CD14-positive monocyte (primary cell): ENCODE measurements at places on chromosomes 3 and 15. TPM values are rescaled to one million over a fixed set of nuclear protein-coding genes. Genes with fewer than 3 reads are reported as not detected.
A peak's percentile ranks its signal among the peaks of the same experiment; 100 is the strongest.

DNA sequence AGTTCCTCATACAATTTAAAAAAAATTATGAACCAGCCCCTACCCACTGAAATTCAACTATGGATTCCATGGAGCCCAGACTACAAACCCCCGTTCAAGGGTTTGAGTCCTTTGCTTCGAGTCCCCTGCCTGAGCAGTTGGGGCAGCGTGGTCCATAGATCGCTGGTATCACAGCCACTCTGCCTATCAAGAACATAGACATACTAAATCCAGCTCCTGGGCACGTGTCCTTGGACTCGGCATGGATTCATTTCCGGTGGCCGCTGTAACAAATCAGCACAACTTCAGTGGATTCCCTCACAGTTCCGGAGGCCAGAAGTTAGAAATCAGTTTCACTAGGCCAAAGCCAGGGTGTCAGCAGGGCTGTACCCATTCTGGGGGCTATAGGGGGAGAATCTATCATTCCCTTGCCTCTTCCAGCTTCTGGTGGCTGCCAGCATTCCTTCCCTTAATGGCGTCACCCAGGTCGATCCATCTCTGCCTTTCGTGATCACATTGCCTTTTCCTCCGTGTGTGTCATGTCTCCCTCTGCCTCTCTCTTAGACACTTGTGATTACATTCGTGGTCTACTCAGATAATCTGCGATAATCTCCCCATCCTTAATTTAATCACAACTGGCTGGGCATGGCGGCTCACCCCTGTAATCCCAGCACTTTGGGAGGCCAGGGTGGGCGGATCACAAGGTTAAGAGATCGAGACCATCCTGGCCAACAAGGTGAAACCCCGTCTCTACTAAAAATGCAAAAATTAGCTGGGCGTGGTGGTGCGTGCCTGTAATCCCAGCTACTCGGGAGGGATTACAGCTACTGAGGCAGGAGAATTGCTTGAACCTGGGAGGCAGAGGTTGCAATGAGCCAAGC is 4.6 kb upstream of the TMEM44 start:
- H3K4me3 ChIP-seq = no peak overlapping the region
- peaks cover 6% of the 10 kb centered on the region for H3K4me1 ChIP-seq
- no peak overlapping the region for H3K27ac ChIP-seq
- peaks cover 34% of the 10 kb centered on the region for H3K36me3 ChIP-seq

GRCh38 chr3:12154151-12154550 is 4.6 kb downstream of the TIMP4 start:
- no peaks in the 10 kb centered on the region for H3K36me3 ChIP-seq
- peaks cover 11% of the 10 kb centered on the region for H3K4me1 ChIP-seq
- H3K27me3 ChIP-seq = no peaks in the 10 kb centered on the region
- DNase-seq = no peak
- no peak overlapping the region for H3K4me3 ChIP-seq
- H3K27ac ChIP-seq = no peak overlapping the region

DNA sequence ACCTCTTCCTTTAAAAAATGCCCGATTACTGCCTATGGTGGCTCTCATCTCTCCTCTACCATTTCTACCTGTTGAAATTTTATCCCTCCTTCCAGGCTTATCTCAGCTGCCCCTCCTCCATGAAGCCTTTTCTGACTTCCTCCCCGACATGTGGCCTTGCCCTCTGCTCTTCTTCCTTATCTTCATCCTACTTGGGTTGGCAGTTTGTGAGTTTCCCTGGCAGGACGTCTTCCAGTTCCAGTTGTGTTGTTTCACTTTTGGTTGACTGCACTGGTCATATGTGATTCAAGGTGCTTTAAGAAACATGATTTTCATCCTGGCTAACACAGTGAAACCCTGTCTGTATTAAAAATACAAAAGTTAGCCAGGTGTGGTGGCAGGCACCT is 4.4 kb downstream of the DLL4 start:
- peaks cover 29% of the 10 kb centered on the region for H3K4me1 ChIP-seq
- no peak overlapping the region for H3K4me3 ChIP-seq
- peaks cover 30% of the 10 kb centered on the region for H3K27me3 ChIP-seq
- DNase-seq = no peak
- H3K36me3 ChIP-seq = no peaks in the 10 kb centered on the region

GABRG3 gene
- not detected for polyA plus RNA-seq

DNA sequence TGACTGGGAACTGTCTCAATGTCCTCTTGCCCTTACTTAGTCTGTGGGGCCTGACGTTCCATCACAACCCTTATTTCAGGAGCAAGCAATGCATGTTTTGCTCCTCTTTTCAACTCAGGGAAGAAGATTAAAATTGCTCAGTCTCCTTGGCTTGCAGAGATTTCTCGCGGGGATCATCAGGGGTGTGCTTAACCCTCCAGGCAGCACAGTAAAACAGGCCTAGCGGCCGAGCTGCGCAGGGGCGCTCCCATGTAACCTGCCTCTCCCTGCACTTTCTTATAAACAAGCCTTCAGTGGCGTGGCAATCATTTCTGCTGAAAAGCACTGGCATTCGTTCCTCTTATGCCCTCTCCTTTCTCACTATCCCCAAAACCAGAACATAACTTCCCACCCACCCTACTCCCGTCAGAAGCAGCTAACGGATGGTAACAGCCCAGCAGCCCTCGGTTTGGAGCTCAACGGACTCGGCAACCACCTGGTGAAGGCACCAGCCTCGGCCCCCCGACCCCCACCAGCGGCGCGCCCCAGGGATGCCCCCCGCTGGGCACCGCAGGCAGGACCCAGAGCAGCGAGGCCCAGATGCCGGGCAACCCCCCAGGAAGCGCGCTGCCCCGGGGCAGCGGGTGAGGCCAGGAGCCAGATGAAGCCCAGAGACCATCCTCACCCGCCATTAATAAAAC is 1.1 kb downstream of the MCF2L2 start:
- peaks cover 54% of the 10 kb centered on the region for H3K27me3 ChIP-seq
- H3K27ac ChIP-seq = no peak overlapping the region
- peak overlapping the region; percentile 52 for H3K4me3 ChIP-seq
- no peaks in the 10 kb centered on the region for H3K36me3 ChIP-seq

- H3K4me3 ChIP-seq = peak overlapping the region; percentile 33
- peak overlapping the region; percentile 69 for H3K27ac ChIP-seq
- H3K27me3 ChIP-seq = no peaks in the 10 kb centered on the region
- H3K4me1 ChIP-seq = peaks cover 14% of the 10 kb centered on the region
Measured at GRCh38 chr3:149393345-149394160, 16.1 kb upstream of the TM4SF1 start.

- no peaks in the 10 kb centered on the region for H3K4me1 ChIP-seq
- H3K4me3 ChIP-seq = no peak overlapping the region
- no peaks in the 10 kb centered on the region for H3K36me3 ChIP-seq
- H3K27me3 ChIP-seq = no peaks in the 10 kb centered on the region
- no peak overlapping the region for H3K27ac ChIP-seq
Measured at GRCh38 chr15:57505949-57506391, 85.7 kb upstream of the MYZAP start.

- H3K4me3 ChIP-seq = peak overlapping the region; percentile 44
- H3K4me1 ChIP-seq = peaks cover 98% of the 10 kb centered on the region
- no peaks in the 10 kb centered on the region for H3K27me3 ChIP-seq
Measured at GRCh38 chr3:53169045-53169831, 8.2 kb downstream of the PRKCD start.

SERINC4 gene
- polyA plus RNA-seq = 0.56 TPM

- peaks cover 20% of the 10 kb centered on the region for H3K36me3 ChIP-seq
- no peaks in the 10 kb centered on the region for H3K27me3 ChIP-seq
- peak overlapping the region; percentile 79 for H3K27ac ChIP-seq
- H3K4me3 ChIP-seq = peak overlapping the region; percentile 74
- DNase-seq = no peak
- H3K4me1 ChIP-seq = peaks cover 20% of the 10 kb centered on the region
Measured at GRCh38 chr15:81323559-81323943, 390 bp downstream of the STARD5 start.

CHRNA5 gene
- polyA plus RNA-seq = not detected

TRH gene
- polyA plus RNA-seq = 0.09 and 0.91 TPM in 2 replicates

DNA sequence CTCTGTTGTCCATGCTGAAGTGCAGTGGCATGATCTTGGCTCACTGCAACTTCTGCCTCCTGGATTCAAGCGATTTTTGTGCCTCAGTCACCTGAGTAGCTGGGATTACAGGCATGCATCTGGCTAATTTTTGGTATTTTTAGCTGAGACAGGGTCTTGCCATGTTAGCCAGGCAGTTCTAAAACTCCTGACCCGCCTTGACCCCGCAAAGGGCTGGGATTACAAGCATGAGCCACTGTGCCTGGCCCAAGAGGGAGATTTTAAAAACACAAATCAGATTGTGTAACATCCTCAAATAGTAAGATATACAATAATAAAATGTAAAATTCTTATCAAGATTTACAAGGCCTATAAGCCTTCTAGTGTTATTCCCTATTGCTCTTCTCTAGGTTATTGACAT is 62.5 kb upstream of the PHLDB2 start:
- H3K27ac ChIP-seq = no peak overlapping the region
- no peaks in the 10 kb centered on the region for H3K36me3 ChIP-seq
- H3K27me3 ChIP-seq = no peaks in the 10 kb centered on the region
- DNase-seq = no peak

DNA sequence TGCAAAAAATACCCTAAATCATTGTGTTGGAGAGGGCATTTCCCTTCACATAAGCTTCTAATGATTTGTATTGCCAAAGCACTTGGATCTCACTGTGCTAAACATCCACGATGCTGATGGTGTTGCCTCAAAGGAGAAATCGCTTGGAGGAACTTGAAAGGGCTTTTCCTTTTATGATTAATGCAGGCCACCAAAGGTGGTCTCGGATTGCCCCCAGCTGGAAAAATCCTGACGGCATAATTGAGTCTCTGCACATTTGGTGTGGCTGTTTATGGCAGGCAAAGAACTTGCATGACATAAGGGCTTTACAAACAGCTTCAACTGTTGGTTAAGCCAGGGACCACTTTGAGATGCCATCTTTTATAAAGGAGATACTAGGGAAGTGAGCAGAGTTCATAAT is 664.0 kb upstream of the ADAMTS9 start:
- H3K36me3 ChIP-seq = no peaks in the 10 kb centered on the region
- no peaks in the 10 kb centered on the region for H3K4me1 ChIP-seq
- no peak overlapping the region for H3K27ac ChIP-seq
- DNase-seq = no peak

DNA sequence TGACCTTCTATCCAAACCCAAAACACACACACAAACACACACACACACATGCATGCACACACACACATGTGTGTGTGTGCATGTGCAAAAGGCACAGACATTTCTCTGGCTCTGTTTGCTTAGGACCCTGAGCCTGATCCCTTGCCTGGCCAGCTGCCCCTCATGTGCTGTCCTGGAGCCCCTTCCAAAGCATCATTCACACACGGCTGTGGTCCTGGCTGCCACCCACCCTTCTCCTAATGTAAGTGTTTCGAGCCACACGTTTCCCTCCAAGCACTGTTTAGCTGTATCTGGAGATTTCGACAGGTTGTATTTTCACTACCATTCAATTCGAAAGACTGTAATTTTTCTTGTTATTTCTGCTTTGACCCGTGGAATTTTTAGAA is 45.8 kb upstream of the KLF13 start:
- H3K36me3 ChIP-seq = no peaks in the 10 kb centered on the region
- no peak overlapping the region for H3K4me3 ChIP-seq
- H3K27ac ChIP-seq = no peak overlapping the region
- no peak for DNase-seq
- peaks cover 12% of the 10 kb centered on the region for H3K4me1 ChIP-seq
- H3K27me3 ChIP-seq = no peaks in the 10 kb centered on the region

DNA sequence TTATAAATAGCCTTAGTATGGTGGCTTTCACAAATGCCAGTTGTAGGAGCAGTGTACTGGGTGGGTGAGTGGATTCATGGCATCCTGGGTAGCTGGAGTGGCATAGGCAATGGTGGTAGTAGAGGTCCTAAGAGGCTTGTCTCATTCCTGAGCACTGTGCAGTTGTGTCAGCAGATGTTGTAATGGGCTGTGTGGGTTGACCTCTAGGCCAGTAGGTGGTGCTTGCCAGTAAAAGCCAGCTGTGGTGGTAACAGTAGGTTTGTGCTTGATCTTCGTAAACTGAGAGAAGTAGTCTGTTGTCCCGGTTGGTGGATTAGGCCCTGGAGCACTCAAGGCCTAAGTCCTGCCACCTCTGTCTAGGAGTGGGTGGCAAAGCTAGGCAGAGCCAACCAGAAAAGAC is 149.7 kb upstream of the SUCLG2 start:
- H3K4me1 ChIP-seq = no peaks in the 10 kb centered on the region
- H3K4me3 ChIP-seq = no peak overlapping the region
- H3K27ac ChIP-seq = no peak overlapping the region
- no peak for DNase-seq
- H3K36me3 ChIP-seq = no peaks in the 10 kb centered on the region

ERICH6 gene
- not detected for polyA plus RNA-seq

DNA sequence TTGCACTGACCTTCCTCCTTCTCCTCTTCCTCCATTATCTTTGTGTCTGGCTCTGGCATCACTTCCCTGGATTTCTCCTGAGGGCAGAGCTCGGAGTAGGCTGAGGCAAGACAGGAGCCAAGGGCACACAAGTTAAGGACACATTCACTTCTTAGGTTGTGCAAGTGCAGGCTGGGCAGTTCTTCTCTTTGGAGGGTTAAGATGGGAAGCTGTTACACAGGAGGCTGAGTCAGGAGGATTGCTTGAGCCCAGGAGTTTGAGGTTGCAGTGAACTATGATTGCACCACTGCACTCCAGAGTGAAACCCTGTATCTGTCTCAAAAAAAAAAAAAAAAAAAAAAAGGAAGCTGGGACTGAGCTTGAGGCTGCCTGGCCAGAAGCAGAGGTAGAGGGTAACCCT is 176.2 kb upstream of the ANKRD28 start:
- no peak overlapping the region for H3K4me3 ChIP-seq
- no peaks in the 10 kb centered on the region for H3K4me1 ChIP-seq
- H3K27ac ChIP-seq = no peak overlapping the region
- no peaks in the 10 kb centered on the region for H3K27me3 ChIP-seq
- peak; percentile 3 for DNase-seq

DNA sequence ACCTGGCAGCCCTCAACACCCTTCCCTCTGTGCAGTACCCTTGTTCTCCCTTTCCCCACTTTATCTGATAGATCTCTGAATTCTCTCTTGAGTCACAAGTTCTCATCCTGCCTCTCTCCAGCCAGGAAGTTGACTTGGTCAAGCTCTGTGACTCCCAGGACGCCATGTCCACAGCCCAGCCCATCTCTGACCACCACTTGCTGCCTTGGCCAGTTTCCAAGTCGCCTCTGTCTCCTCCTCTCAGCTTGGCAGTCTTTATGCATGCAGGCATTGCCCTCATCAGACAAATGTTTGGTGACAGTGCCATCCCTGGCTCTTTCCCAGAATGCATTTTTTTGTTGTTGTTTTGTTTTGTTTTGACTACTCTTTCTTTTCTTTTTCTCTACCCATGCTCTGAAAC is 25.7 kb downstream of the ZNF35 start:
- no peak overlapping the region for H3K27ac ChIP-seq
- H3K4me1 ChIP-seq = no peaks in the 10 kb centered on the region
- DNase-seq = no peak
- H3K27me3 ChIP-seq = no peaks in the 10 kb centered on the region
- no peaks in the 10 kb centered on the region for H3K36me3 ChIP-seq
- no peak overlapping the region for H3K4me3 ChIP-seq

REC114 gene
- not detected for polyA plus RNA-seq

DNA sequence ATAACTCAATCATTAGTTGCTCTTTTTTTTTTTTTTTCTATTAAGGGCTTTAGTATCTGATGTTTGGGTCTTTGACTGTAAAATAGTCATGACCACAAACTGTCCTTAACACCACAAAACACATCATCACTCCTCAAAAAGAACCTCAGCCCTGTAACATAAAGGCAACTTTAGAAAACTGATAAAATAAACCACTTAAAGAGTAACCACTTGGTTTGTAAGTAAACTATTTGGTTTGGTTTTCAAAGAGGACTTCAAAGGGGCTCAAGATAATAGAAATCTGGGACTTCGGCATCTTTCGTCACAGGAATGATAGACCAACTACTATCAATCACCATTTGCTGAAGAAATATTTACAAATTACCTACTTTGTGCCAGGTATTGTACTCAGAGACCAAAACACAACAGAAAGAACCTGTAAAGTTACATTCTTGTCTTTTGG is 167.8 kb downstream of the FOXP1 start:
- no peak for DNase-seq
- no peaks in the 10 kb centered on the region for H3K4me1 ChIP-seq
- H3K36me3 ChIP-seq = no peaks in the 10 kb centered on the region
- H3K27ac ChIP-seq = no peak overlapping the region

HRG gene
- not detected for polyA plus RNA-seq
